ENCODE measurements at places on chromosomes 4 and X. TPM values are rescaled to one million over a fixed set of nuclear protein-coding genes. Genes with fewer than 3 reads are reported as not detected.

GRCh38 chr4:3136454-3136853, 62.0 kb downstream of the HTT start:
- peak; percentile 33 for DNase-seq

- DNase-seq, result no peak
Measured at GRCh38 chr4:147050356-147050765, 104.7 kb upstream of the TTC29 start.

GRCh38 chrX:9310616-9311015, 154.2 kb upstream of the TBL1X start:
- no peak for DNase-seq

GRCh38 chrX:135330706-135331105, 21.4 kb downstream of the ETDC start:
- DNase-seq, result no peak

- DNase-seq, result peak; percentile 47
Measured at GRCh38 chr4:76377911-76378310, 43.0 kb downstream of the CCDC158 start.

Gene ZCCHC13
- total RNA-seq, result not detected

GRCh38 chr4:2252530-2253091, 9.3 kb downstream of the MXD4 start:
- DNase-seq, result no peak

Gene SLC7A11
- 53.5 TPM for total RNA-seq

DNA sequence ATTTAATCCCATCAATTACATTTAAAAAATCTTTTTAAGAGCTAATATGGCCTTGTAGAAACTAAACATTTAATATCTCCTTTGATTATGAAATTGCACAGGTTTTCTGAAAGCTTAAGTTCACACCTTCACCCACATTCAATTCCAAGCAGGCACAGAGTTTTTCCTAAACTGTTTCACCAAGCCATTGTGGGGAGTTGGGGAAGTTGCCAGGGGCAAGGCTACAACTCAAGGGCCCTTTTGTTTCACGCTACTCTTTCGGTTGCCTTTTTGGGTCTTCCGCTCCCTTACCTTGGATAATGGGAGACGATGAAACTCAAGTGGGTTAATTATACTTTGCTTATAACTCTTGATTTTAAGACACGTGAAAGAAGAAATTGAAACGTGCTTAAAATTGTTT, 33.3 kb downstream of the APBB2 start:
- no peak for DNase-seq

DNA sequence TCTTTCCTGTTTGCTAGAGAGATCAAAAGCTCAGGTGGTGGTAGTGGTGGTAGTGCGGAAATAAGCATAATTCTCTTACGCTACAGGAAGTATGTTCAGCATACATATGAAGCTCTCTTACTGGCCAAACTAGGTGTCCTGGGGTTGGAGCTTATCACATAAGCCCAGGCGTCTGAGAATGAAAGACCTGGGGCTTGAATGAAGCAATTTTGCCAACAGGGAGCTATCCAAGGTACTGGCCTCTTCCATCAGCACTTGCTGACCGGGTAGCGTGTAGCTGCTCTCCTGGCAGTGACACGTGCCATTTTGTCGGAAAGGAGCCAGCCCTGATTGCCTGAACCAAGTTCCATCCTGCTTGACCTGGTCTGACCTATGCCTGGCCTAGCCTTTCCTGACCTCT, 65.9 kb upstream of the HPF1 start:
- peak; percentile 42 for DNase-seq

GRCh38 chr4:84688605-84689004, 105.7 kb downstream of the CDS1 start:
- DNase-seq, result no peak

DNA sequence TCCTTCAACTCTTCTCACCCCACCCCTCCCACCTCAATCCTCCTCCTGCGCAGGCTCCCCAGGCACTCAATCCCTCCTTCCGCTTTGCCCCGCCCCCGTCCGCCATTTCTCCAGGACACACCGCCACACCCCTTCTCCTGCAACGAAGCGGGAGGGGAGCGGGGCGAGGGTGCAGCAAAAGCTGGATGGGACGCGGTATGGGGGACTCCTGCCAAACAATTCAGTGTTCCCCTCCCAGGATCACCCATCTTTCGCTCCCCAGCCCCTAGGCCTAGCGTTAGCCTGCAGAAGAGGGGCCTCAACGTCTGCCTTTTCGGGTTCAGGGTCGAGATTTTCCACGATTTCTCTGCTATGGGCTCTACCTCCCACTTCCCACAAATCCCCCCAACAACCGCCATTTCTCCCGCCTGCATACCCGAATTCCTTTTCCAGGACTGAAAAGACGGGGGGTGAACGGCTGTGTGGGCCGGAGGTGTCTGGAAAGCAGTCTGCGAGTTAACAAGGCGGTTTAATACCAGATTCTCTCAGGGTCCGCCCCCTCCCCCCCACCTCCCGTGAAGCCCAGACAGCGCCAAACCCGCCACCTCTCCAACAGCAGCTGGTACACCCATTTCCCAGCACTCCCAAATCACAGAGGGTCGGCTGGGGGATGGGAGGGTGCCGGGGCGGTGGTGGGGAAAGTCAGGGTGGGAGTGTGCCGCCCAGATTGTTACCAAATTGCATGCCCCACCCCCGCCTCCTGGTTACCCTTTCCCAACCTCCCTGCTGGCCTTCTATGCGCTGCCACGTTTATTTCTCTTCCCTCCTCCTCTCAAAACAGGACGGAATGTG, 774 bp downstream of the ARMCX2 start:
- DNase-seq, result peak; percentile 70

DNA sequence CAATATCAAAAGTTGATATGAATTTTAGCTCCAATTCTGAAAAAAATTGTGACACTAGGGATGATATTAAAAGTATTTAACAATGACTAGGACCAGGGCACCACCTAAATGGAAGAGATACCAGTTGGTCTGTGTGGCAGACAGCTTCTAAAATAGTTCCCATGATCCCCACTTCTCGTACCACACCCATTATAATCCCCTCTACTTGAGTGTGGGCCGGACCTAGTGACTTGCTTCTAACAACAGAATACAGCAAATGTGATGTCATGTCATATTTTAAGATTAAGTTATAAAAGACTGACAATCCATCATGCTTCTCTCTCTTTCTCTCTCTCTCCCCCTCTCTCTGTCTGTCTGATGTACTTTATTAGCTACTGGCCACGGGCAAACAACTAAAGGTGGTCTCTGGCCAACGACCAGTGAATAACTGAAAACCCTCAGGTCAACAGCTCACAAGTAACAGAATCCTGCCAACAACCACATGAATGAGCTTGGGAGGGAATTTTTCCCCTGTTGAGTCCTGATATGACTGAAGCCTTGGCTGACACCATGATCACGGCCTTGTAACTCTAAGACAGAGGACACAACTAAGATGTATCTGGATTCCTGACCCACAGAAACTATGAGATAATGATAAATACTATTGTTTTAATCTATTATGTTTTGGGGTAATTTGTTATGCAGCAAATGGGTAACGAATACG, 34.4 kb downstream of the FAM13A start:
- DNase-seq, result no peak

GRCh38 chr4:141575884-141576283, 60.5 kb upstream of the IL15 start:
- no peak for DNase-seq

Gene HOPX
- total RNA-seq, result not detected

Gene TRIML1
- not detected for total RNA-seq

- DNase-seq, result no peak
Measured at GRCh38 chr4:106034220-106034619, 138.9 kb downstream of the NPNT start.

DNA sequence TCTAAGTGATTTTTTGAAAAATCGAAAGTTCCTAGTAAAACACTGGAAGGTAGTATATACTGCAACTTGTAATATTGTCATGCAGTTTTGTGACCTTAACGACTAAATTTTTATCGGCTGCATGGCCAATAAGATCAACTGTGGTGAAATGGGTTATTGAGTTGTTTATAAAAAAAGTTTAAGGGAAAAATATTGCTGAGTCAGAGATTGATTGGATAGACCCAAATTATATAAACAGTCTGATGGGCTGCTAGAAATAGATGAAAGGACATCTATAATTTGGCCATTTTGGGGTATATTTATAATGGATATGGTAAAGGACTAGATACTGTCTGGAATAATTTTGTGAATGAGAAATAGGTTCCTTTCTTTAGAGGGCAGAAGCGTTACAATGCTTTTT, 56.2 kb downstream of the MGST2 start:
- DNase-seq, result no peak

- peak; percentile 40 for DNase-seq
Measured at GRCh38 chr4:30828264-30828926, 108.2 kb downstream of the PCDH7 start.

DNA sequence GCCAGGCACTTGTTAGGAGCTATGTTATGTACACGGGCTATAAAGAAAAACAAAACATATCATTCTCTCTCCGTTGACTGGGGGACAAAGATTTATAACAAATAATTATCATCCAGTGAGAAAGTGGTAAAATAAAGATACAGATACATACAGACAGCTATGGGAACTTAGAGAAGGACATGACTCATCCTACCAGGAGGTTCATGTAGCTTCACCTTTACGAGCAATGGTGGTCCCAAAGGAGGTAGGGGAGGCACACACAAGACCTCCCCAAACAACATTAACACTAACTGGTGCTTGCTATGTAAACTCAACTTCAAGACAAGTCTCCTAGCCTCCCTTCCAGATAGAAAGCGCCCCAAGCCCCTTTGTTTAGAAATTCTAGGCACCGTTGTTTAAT, 8.9 kb downstream of the AMBN start:
- no peak for DNase-seq

DNA sequence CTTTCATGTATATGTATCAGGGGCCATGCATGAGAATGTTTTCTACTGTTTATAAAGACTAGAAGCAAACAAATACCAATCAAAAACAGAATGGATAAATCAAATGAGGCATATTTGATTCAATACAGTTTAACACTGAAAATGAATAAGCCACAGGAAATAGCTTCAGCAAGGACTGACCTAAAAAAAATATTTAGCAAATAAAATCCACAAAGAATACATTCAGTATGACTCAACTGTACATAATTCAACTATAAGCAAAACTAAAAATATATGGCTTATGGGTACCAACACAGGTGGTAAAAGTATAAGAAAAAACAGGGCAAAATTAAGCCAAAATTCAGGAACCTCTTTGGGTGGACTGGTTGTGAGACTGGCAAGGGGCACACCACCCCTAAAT, 112.9 kb downstream of the KCNIP4 start:
- no peak for DNase-seq

- DNase-seq, result peak; percentile 54
Measured at GRCh38 chr4:98745366-98745765, 87.0 kb upstream of the TSPAN5 start.

GRCh38 chr4:73193155-73193554, 65.4 kb downstream of the ANKRD17 start:
- no peak for DNase-seq

GRCh38 chr4:4488405-4489404, 53.1 kb downstream of the STX18 start:
- DNase-seq, result peak; percentile 77

DNA sequence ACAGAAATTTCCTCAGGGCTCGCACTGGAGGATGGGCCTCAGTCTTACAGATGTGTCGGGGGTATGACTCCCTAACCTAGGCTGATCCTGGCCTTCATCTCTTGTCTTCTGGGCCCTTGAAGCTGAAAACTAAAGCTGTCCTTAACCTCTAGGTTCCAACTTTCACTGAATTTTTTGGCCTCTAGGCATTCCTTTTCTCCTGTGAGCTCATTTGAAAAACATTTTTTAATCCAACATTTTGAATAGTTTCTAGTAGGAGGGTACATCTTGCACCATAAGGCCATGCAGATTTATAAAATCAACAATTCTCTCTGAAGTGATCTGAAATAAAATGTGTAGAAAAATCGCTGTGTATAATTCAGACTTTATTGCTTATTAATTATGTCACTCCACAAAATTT, 19.7 kb downstream of the RWDD4 start:
- DNase-seq, result no peak

Gene NEXMIF
- not detected for total RNA-seq

DNA sequence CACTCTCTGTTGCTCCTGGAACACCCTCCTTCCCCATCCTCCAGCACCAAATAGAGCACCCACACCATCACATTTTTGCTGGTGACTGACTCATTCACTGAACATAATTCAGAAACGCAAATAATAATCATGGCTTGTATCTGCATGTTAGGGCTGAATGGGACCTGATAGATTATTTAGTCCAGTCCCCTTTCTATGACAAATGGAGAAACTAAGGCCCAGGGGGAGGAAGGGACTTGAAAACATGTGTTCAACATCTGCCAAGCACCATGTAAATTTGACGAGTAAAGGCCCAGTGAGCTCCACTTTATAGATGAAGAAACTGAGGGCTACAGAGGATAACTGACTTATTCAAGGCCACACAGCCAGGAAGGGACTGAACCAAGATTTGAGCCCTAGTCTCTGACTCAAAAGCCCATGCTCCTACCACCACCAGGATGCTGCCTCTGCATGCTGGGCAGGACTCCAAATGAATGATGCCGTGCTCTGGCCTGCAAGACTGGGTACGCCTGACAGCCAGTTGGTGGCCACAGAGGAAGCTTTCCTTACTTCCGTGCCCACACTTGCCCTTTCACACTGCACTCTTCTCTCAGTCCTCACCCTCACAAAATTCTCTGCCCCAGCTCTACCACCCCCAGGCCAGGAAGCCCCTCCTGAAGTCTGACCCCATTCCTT, 133.3 kb upstream of the PJA1 start:
- no peak for DNase-seq

GRCh38 chrX:37644381-37645305, 40.9 kb upstream of the XK start:
- DNase-seq, result peak; percentile 4

GRCh38 chr4:66564901-66565651, 894.8 kb upstream of the EPHA5 start:
- peak; percentile 62 for DNase-seq

DNA sequence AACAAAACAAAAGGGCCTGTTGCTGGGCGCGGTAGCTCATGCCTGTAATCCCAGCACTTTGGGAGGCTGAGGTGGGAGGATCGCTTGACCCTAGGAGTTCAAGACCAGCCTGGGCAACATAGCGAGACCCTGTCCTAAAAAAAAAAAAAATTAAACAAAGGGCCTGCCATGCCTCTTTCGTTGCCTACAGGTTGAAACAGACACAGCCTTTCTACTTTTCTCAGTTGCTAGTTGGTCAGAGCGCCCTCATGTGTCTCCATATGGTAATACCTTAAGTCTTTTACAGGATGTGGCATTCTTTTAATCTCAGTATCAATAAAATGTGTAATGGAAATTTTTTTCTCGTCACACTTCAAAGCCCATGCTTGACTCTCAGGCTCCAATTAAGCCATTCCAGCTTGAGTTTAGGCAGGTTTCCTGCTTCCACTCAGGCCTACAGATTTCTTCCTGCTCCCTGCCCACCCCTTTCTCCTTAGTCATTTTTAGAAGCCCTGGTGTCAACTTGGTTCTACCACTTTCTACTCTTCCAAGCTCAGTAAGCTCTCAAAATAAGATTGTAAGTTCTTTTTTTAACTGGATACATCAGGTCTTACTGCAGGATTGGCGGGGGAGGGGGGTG, 4.6 kb upstream of the SOWAHD start:
- DNase-seq, result peak; percentile 65

All from SK-MEL-5 (cell line).